ENCODE measurements at places on chromosomes 3 and 15.

GRCh38 chr3:42314411-42314810, 48.4 kb upstream of the CCK start:
- no peak for DNase-seq

DNA sequence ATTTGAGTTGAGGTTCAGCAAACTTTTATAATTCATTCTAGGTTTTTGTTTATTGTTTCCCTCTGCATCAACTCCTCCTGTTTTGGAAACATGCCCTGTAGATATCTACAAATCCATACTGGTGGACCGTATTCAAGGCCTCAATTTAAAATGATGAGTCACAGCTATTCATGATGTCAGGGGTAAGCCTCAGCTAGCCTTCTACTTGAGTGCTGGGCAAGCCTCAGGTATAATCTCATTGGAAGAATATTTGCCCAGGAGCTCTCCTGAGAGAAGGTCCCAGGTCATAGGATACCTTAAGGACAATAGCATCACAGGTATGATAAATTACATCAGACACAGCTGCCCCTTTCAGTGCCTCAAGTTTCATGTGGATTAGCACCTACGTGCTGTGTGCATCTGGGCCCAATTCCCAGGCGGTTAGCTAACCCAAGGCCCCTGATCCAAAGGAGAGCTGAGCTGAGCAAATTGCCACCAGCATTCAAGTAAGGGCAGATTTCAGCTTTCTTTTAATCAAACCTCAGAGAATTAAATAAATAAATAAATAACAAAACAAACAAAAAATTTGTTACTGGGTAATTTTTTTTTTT, 87.5 kb downstream of the KCNMB2 start:
- DNase-seq = no peak

- DNase-seq = no peak
Measured at GRCh38 chr15:91861223-91861622, 7.7 kb downstream of the SLCO3A1 start.

DNA sequence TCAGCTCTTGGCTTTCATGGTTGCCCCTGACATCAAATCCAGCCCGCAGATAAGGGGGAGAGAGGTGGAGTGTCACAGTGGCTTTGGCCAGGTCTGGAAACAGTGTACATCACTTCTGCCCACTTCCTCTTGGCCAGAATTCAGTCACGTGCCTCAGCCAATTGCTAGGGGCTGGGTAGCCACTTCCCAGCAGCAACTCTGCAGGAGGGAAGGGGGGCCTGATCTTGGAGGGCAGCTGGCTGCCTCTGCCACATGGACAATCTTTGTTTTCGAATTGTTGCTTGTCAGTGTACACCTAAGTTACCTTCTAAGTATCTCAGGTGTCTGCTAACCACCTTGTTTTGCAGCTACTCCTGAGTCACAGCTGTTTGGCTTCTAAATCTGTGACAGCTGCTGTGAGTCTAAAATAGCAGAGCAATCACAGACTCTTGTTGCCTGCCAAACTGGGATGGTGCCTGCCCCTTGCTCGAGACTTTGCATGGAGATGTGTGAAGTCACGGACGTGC, 41.0 kb upstream of the LIMD1 start:
- no peak for DNase-seq

GRCh38 chr15:83185561-83185960, 22.1 kb downstream of the HDGFL3 start:
- DNase-seq = no peak

DNA sequence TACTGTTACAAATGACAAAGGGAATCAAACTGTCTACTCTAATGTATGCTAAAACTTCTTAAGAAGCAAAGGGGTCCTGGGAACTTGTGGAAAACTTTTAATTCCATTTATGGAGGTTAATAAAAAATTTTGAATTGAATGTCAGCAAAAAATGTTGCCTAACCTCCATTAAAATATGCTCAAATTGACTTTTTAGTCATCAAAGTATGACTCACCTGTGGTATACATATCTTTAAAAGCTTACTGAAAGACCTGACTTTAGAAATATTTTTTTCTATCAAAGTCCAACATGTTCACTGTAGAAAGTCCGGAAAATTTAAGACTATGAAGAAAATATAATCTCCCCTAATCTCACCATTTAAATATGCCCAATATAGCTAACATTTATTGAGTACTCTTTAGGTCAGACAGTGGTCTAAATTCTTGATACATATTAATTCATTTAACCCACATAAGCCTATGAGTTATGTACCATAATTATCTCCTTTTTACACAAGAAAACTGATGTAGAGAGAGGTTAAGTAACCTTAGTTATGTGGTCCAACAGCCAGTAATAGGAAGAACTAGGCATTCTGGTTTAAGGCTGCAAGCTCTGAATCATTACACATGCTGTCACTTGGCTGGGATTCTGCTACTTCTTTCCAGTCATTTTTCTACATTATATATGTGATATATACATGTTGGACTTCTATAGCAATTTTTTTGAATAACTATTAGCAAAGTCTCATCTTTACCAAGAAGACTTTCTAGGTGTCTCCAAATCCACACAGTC, 83.6 kb downstream of the PDZRN3 start:
- DNase-seq = no peak

DNA sequence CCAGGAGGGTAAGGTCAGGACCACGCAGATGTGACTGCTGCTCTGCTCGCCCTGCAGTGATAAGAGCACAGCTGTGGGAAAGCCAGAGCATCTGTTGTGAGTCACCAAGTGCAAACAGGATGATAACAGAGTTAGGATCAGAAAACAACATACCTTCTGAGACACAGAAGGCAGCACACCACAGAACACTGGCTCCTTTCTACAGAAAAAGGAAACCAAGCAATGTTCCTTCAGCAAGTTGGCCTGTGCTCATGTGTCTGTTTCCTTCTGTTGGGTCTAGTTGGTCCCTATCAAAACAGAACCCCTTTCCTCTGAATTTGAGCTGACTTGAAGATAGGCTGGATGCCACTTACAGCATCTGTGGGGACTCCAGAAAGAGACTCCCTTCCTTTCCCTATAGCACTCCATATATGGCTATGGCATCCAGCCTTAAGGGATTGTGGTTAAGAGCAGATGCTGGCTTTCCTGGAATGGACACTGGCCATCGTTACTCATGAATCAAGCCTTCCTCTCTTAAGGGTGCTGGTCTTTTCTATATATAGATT, 440.7 kb upstream of the THBS1 start:
- DNase-seq = no peak

GRCh38 chr3:178255315-178255714, 280.9 kb upstream of the KCNMB2 start:
- DNase-seq = no peak

DNA sequence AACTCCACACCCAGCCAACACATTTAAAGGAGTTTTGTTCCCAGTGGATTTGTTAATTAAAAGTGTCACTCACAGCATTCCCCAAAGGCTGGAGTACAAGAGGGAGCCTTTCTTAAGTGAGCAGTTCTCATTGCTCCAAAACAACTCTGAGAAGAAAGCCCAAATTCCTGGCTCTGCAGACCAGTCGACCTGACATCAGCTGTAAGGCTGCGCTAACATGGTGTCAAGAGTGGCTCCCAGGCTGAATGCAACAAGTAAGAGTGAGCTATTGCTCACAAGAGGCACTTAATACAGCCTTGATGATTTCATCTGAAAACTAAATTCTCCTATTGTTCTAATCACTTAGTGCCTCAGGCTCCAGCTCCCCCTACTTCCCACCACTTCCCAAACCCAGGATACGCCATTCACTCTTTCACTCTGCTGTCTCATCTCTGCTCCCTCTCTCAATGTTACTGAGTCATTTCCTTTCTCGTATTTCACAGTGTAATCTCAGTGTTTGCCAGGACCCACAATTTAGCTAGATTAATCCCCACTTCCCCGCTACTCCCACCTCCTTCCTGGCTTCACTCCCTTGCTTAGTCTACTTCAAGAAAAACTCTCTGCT, 81.8 kb downstream of the WWTR1 start:
- DNase-seq = no peak

DNA sequence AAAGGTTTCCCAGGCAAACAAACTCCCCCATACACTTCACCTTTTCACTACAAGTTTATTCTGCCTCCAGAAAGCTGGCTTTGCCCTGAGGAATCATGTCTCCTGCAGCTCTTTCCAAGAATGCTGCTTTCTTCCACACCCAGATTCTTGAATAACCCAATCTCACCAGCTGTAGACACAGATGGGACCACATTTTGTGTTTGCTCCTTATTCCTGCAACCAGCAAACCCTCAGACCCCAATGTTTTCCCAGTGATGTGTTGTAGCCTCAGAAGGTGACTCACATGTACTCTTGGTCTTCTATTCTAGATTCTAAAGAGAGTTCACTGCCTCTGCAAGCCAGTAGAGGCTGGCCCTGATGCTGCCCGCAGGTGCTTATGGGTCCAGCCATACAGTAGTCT, 23.6 kb upstream of the TRIM59 start:
- no peak for DNase-seq

DNA sequence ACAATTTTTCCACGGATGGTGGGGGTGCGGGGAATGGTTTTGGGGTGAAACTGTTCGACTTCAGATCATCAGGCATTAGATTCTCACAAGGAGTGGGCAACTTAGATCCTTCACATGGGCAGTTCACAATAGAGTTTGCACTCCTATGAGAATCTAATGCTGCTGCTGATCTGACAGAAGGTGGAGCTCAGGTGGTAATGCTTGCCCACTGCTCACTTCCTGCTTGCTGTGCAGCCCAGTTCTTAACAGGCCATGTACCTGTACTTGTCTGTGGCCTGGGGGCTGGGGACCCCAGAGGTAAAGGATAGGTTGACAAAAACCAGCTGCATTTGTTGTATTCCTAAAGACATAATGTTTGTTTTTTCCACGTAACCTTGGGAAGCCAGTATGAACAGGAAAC, 16.0 kb downstream of the DZIP3 start:
- DNase-seq = no peak

GRCh38 chr3:25423780-25424588, 4.1 kb upstream of the RARB start:
- no peak for DNase-seq

DNA sequence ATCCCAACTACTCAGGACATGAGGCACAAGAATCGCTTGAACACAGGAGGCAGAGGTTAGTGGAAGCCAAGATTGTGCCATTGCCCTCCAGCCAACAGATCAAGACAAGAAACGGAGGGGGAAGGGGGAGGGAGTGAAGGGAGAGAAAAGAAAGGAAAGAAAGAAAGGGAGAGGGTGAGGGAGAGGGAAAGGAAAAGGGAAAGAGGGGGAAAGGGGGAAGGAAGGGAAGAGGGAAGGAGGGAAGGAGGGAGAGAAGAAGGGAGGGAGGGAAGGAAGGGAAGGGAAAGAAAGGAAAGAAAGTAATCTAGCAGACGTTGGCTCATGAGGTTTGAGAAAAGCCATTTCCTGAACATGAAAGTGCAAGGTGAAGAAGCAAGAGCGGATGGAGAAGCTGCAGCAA, 53.1 kb upstream of the SETMAR start:
- DNase-seq = no peak

- DNase-seq = no peak
Measured at GRCh38 chr3:168889666-168890065, 773.8 kb downstream of the MECOM start.

- no peak for DNase-seq
Measured at GRCh38 chr15:91857772-91858171, 4.3 kb downstream of the SLCO3A1 start.

DNA sequence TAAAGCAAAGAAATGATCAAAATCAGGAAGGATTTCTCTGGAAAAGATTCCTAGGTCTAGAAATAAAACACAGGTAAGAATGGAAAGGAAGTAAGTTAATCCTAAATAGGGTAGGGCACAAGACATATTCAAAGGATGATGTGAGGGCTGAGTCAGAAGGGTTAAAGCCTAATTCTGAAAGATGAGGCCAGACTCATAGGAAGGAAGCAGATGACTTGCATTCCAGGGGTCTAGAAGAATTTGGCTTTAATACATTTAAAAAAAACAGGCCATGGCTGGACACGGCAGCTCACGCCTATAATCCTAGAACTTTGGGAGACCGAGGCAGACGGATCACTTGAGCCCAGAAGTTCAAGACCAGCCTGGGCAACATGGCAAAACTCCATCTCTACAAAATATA, 3.2 kb downstream of the SSR3 start:
- no peak for DNase-seq

DNA sequence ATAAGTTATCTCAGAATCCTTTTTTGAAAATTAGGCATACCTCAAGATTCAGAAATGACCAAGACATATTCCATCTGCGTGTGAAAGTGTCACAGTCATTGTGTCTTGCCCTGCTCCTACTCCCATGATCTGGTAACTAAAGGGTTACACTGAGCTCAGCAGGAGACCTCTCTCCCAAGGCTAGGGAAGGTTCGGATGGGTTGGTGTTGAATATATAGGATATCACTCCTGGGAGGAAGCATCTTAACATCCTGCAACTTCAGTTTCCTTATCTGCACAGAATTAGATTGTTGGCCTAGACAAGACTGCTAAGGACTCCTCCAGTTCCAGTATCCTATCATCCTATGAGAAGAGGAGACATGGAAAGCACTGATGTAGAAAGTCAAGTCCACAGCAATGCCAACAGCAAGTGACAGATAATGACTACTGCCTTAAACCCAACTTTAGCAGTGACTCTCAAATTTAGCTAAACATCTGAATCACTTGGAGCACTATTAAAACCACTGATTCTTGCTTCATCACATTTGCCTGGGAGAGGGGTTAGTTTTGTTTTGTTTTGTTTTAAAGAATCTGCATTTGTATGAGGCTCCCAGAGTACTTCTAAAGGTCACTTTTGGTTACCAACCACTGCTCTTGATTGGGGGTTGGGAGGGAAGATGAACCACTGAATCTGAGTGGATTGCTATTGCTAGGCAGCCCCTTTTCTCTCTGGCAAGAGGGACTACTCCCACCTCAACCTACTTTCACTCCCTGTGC, 9.7 kb downstream of the ADAMTS9 start:
- no peak for DNase-seq

DNA sequence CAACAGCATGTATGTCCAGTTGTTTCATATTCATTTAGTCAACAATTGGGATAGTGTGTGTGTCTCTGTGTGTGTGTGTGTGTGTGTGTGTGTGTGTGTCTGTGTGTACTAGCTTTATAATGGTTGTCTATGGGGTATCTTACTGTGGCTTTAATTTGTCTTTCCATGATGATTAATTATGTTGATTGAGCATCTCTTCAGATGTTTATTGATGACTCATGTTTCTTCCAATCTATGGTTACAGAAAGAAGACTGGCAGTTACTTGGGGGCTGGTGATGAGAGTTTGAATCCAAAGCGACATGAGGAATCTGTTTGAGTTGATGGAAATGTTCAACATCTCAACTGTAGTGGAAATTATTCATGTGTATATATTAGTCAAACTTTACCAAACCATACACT, 440.1 kb downstream of the ZNF385D start:
- no peak for DNase-seq

GRCh38 chr3:144109944-144110343, 138.3 kb downstream of the DIPK2A start:
- no peak for DNase-seq

DNA sequence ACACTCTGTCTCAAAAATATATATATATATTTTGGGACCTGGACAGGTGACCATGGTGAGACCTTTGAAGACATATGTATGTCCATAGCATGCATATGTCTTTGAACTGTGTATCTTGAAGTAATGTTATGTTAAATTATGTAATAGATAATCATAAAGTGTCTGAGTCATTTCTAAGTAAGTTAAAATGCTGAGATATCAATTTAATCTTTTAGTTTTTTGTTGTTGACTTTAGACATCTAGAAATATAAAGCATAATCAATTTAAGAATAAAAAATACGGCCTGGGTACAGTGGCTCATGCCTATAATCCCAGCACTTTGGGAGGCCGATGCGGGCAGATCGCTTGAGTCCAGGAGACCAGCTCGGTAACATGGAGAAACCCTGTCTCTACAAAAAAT, 12.7 kb upstream of the SETD2 start:
- DNase-seq = no peak

GRCh38 chr3:149267565-149267964, 45.9 kb upstream of the CP start:
- no peak for DNase-seq

All from activated T-cell treated with anti-CD3 and anti-CD28 coated beads, Interleukin-2, amount 50 U/mL, for 24 hours (primary cell).